ENCODE measurements at places on chromosomes 13 and 19.

- no peak for DNase-seq
Measured at GRCh38 chr13:109954441-109954840, 168.1 kb upstream of the IRS2 start.

DNA sequence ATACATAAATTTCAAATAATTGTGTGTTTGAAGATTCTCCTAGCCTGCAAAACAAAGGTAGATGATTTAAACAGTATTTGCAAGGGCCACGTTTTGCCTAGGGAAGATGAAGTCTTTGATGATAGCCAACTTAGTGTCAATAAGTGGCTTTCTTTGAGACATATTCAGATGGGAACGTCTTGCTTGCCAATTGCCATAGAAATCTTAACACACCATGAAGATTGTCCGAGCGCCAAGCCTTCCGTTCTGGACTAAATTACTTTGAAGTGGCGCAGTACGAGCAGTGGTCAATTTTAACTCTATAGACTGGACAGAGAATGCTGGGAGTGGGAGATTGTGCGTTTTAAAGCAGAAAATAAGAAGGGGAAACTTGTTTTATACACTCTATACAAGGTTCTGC lies 9.9 kb downstream of the ZIC5 start:
- no peak for DNase-seq

DNA sequence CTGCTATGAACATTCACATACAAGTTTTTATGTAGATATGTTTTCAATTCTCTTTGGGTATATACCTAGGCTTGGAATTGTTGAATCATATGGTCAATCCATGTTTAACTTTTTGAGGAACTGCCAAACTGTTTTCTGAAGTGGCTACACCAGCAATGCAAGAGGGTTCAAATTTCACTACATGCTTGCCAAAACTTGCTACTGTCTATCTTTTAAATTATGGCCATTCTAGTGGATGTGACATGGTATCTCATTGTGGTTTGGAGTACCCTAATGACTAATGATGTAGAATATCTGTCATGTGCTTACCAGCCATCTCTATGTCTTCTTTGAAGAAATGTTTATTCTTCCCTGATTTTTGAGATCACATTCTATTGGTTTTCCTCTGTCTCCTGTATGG lies 860.3 kb downstream of the DIAPH3 start:
- DNase-seq, result no peak

DNA sequence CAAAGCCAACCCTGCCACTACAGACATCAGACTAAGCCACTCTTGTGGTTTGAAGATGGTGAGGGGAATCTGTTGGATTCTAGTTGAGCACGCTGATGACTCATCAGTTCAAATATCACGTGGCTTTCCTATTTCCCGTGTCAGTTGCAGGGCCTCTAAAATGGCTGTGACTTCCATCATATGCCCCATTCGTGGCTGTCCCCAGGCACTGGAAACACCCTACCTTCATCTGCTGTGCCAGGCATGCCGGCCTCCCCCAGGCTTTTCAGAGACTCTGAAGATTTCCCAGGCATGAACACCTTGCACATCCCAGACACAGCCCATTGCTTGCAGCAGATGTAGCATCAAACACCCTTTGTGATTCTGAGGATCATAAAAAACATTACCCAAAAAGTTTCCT lies 659.9 kb downstream of the UQCRFS1 start:
- DNase-seq, result no peak

DNA sequence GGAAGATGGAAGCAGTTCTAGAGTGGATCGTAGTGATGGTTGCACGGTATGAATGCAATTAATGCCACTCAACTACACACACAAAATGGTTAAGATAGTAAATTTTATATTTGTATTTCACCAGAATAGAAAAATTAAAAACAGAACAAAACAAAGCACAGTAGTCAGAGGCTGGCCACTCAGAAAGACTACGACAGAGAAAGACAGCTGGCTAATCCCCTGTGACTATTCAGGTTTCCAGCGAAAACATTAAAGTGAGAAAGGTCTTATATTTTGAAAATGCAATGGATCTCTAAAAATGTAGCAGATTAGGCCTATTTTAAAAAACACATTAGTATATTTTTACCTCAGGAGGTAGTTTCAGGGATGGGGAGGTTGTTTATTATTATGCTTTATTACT lies 131.3 kb upstream of the POSTN start:
- DNase-seq, result no peak

- no peak for DNase-seq
Measured at GRCh38 chr13:64640002-64640401, 2590.1 kb downstream of the PCDH9 start.

DNA sequence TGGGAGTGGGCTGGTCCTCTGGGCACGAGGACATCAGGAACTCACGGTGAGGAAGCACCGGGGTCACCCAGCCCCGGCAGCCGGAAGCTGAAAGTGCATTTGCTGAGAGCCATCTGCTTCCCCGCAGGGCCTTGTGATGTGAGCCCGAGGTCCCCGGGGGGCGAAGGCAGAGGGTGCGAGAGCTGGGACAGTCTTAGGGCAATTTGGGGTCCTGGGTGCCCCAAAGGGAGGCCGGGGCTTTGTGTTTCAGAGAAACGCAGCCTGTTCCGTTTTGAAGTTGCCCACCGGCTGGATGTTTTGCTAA lies 4.8 kb downstream of the F2RL3 start:
- DNase-seq, result no peak

DNA sequence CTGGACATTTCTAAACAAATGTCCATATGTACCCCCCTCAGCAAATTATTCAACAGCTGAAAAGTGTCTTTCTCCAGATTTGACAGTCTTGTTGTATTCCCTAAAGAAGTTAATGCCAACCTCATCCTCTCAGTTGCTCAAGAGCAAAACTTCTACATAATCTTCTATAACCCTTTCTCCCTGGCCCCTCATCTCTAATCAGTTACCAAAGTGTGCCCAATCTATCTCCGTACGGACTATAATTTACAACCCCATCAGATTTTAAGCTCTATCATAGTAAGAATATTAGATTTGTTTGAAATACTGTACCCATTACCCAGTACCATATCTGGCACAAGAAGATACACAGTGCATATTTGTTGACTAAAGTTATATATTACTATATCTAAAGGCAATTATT lies 101.5 kb downstream of the FGF14 start:
- DNase-seq, result no peak

- DNase-seq, result no peak
Measured at GRCh38 chr13:89361909-89362308, 1690.7 kb downstream of the SLITRK5 start.

GRCh38 chr13:109667807-109668291 lies 118.5 kb downstream of the IRS2 start:
- no peak for DNase-seq

DNA sequence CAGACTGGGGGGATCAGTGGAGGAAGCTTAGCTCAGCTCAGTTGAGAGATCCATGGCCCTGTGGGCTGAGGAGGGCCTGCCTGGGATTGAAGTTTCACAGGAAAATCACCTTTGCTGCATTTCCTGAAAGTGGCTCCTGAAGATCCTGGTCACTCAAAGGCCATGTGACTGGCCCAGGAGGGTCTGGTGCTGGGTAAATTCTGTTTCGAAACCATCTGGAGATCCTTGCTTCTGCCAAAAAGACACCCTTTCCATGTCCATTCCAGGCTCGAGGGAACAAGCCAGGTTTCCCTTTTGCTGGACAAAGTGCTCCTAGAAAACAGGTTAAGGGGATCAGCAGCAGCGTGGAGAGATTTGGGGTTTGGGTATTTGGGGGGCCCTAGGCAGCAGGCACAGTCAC lies 293.3 kb downstream of the ZNF536 start:
- no peak for DNase-seq

DNA sequence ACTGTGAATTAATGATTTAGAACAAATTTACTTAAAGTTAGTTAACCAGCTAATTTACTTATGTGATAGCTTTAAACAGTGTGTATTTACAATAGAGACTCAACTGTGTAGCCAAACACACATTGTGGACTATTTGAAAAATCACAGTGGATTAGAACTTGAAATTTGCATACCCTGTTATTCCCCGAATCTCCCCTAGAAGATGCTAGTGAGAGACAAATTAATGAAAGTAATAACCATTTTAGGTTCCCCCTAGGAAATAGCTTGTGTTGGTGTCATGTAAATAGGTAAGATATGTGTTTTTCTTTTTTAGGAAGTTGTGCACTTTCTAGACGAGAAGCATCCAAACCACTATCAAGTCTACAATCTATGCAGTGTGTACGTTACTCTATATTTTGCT lies 98.5 kb downstream of the C1QTNF9 start:
- no peak for DNase-seq

DNA sequence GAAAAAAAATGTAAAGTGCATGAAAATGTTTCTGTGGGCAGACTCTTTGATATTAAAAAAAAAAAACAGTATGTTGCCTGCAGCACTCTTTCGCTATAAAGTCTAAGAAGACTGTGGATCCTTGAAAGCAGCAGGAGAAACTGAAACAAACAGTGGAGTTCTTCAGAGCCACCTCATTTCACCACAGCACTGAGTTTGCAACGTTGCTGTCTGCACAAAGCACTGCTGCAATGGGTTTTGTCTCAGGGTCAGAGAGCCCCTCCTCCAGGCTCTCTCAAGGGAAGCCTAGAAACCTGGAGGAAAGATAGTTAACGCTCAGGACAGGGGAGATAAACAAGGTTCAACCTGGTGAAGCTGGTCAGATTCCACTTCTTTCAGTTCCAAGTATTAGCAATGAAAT lies 248.7 kb downstream of the EFNB2 start:
- DNase-seq, result no peak

DNA sequence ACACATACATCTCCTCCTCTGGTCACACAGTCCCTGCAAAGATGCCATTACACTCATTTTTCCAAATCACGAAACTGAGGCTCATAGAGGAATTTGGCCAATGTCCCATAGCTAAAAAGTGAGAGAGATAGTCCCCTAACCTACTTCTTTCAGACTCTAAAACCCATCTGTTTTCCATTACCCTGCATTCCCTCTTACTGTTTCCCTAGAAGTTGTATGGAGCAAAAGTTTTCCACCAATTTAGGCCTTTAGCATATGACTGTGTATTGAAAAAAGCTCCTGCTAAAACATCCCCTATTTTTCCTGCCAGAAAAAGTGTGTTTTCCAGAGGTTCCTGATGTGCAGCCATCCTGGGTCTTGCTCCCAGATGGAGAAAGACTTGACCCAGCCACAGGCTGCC lies 16.3 kb downstream of the SERP2 start:
- no peak for DNase-seq

DNA sequence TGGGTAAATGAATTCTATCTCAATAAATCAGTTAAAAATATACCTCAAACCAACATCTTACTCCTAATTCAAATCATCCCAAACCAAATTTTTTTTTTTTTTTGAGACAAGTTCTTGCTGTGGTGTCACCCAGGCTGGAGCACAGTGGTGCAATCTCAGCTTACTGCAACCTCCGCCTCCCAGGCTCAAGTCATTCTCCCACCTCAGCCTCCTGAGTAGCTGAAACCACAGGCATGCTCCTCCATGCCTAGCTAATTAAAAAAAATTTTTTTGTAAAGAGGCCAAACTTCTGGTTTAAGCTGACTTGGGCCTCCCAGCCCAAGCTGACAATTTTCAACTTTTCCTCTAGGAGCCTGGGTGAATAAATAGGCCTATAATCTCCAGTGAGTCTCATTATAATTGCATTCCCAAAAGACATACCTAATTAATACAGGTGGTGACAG lies 22.1 kb upstream of the OLFM2 start:
- no peak for DNase-seq

DNA sequence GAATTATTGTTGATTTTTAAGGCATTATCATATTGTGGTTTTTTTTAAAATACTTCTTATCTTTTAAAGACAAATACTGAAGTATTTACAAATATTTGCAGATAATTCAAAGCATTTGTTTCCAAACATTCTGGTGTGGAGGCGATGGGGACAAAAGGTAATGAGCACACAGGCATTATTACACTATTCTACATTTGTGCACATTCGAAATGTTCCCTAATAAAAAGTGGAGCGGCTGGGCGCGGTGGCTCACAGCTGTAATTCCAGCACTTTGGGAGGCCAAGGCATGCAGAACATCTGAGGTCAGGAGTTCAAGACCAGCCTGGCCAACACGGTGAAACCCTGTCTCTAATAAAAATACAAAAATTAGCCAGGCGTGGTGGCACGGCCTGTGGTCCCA lies 133.4 kb downstream of the FOXO1 start:
- no peak for DNase-seq

DNA sequence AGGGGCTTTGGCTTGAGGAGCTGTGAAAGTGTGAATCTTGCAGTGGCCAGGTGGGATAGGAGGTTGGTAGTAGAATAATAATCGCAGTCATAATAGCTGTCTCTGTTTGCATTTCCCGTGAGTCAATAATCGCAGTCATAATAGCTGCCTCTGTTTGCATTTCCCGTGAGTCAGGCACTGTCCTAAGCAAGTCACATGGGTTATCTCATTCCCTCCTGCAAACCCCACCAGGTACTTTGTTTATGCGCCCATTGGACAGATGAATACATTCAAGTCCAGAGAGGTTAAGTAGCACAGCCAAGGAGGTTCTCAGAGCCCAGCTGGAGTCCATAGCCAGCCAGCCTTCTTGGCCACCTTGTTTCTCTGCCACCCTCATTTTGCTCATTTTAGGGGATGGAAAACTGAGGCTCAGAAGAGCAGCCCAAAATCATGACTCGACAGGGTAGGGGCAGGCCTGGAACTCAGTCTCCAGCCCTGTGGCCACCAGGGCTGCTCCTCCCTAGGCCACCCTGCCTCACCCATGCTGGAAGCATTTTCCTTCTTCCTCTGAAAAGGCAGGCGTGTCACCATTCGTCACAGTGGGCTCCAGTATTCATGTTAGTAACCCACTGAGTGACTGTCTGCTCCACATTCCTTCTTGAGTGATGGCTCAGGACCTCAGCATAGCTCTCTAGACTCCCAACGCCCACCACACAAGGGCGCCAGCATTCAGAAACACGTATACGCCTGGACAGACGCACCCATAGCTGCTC lies 206.2 kb downstream of the URI1 start:
- no peak for DNase-seq

DNA sequence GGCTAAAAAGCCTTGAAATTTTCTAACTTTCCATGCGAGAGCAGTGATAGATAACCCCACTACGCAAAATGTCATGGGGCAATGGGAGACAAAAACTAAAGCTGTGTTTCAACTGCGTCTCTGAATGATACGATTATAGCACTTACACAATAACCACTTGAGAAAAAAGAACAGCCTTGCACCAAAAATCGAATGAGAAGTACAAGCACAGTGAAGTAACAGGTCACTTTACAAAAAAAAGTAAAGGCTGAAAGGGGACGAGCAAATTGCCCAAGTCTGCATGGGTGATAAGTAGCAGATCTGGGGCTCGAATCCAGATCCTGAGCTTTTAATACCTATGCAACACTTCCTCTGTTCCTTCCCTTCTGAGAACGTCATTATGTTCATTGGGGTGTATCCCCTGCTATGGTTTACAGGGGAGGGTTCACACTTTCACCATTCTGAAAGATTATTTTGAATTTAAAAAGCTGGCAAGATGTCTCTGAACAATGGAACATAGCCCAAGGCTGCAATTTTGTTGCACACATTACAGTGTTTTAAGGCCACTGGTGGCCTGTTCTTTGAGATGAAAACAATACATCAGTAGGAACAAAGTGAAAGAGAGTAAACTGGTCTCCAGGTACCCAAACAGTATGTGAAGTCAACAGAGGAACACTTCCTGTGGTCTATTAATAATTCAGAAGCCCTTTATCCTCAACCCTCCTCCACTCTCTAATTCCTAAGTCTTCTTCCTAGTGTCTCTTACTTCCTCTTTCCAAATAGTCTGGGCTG lies 3.2 kb downstream of the CPB2 start:
- no peak for DNase-seq

Data from NCI-H524 treated with DMSO at 0.1 percent for 48 hours (cell line).